AG20443 (cell line): ENCODE measurements at places on chromosomes 5 and 9.

DNA sequence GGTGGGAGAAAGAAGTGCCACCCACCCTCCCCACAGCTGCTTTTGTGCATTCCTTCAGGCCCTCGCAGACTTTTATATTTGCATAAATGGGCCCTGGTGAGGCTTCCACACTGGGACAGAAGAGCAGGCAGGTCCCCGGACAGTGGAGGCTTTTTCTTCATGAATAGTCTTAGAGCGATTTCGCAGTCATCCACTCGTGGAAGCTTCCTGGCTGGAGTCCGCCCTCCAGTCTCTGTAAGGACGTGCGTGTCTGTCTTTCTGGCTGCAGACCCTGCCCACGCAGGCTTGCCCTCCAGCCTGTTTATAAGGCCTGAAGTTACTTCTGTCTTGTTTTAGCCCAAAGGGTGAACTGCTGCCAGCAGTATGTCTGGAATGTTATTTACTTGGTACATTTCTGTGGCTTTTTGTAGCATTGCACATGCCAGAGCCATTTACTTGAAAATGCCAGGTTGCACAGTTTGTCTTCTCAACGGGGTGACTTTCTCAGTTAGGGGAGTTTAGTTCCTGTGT lies 195.7 kb downstream of the AOPEP start:
- peak; percentile 76 for DNase-seq

GRCh38 chr9:33291031-33291397 lies 698 bp downstream of the NFX1 start:
- no peak for DNase-seq

DNA sequence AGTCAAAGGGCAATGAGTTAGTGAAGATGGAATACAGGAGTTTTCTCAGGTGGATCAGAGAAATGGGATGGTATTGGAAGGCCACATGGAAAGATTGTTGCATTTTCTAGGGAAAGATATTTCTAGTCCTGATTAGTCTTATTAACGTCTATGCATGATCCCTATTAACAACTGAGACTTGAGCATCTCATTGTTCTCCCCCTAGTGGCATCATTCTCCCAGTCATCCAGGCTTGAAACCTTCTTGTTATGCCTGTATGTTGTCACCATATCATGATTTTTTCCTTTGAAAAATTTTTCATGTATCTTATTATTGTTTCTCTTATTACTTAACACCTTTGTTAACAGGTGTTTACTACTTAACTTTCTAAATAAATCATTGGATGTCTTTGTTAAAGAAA lies 34.4 kb downstream of the KIF2A start:
- DNase-seq, result no peak

GRCh38 chr9:87849144-87849758 lies 33.4 kb upstream of the SPATA31E1 start:
- DNase-seq, result no peak
